Activated CD4-positive, CD25-positive, alpha-beta regulatory T cell (primary cell): ENCODE measurements at places on chromosomes 1 and 21.
A peak's percentile ranks its signal among the peaks of the same experiment; 100 is the strongest.

DNA sequence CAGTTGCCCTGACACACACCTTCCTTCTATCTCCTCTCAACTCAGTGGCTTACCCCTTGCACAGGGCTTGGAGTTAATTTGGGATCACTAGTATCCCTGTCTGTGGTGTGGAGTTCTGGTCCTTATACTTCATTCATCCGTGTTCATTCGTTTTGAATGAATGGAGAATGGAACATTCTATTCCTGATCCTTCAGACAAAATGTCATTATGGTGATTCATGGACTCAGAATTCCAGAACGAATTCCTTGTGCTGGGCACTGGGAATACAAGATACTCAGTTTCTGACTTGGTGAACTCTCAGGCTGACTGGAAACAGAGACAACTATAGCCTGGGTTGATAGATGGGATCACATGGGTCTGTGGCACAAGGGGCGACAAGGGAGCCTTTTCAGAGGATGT, 49.9 kb upstream of the TRABD2B start:
- DNase-seq, result no peak

DNA sequence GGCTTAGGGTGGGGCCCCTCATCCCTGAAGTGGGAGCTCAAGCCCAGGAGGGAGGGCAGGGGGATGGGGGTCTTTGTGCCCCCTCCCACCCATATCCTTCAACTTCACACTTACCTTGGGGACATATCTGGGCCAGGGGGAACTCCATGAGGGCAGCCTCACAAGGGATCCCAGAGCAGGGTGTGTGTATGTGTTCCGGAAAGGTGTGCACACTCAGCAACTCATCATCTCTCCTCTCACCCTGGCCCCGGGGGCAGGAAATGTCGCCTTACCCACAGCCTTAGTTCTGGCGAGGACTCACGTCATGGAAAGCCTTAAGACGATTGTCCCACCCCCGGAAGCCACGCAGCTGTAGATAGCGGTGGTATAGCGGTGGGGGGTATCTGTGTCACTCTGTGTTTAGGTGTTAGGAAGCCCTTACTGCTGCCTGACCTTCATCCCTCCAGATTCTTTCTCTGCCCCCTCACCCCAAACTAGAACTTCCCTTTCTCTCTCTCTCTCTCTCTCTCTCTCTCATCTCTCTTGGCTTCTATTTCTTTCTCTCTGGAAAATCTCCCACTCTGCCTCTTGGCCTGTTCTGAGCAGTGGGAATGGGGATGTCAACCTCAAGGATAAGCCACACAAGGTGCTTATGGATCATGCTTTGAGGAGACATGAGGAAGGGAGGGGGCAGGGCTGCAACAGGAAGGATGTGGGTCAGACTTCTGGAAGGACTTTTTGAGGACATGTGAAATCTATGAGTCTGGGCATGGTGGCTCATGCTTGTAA, at the start of gene SH2D2A:
TSS of gene SH2D2A (minus strand) at position 288 of the 768 bp plus-strand sequence. CDS start at position 148, 140 bp downstream.
- DNase-seq, result peak; percentile 84

DNA sequence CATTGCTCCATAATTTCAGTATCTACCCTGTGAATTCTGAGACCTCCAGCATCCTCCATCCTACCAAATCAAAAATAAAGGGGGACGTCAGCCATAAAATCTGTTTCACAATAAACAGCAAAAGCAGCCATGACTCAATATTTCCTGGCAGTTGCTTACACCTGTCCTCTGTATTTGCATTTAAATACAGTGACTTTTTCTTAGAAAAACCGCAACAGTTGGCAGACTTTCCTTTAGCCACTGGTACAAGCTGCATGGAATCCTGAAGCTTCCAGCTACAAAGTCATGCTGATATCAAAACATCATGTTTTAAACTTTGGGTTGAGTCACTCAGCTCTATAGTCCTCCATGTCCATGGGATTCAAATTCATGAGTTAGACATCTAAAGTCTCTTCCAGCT, 278.0 kb upstream of the KAZN start:
- no peak for DNase-seq

GRCh38 chr1:200207711-200208126, 180.2 kb downstream of the NR5A2 start:
- DNase-seq, result no peak

DNA sequence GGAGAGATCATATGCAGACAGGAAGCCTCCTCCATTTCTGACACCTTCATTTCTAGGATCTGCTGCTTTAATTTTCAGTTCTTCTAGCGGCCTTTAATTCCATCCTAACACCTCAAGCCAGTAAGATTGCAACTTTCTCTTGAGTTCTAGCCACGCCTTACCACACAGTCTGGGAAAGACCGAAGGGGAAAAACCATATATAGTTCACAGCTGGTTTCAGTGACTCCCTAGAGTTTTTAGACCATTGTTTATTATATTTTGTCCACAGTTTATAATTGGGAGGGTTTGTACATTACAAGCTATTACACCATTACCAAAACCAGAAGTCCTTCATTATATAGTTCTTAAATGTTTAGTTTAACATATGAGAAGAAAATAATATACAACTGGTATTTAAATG, 37.5 kb downstream of the DPH5 start:
- DNase-seq, result no peak
